ENCODE measurements at places on chromosomes 13 and 19.

DNA sequence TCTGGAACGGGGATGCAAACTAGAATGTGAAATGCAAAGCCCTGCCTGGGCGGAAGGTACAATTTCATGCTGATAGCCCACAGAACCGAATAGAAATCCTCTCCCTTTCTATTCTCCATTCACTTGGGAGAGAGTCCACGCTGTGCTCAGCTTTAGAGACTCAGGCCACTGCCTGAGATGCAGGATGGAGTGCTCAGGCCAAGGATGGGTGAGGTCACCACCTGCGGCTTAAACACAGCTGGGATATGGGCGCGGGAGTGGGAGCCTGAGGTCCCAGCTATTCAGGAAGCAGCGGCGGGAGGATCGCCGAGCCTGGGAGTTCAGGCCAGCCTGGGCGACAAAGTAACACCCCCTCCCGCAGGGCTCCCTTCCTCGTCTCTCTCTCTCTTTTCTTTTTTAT, 446 bp upstream of the ZNF83 start:
- DNase-seq: no peak

- no peak for DNase-seq
Observed at GRCh38 chr19:42271861-42272534, 2.9 kb downstream of the CIC start.

DNA sequence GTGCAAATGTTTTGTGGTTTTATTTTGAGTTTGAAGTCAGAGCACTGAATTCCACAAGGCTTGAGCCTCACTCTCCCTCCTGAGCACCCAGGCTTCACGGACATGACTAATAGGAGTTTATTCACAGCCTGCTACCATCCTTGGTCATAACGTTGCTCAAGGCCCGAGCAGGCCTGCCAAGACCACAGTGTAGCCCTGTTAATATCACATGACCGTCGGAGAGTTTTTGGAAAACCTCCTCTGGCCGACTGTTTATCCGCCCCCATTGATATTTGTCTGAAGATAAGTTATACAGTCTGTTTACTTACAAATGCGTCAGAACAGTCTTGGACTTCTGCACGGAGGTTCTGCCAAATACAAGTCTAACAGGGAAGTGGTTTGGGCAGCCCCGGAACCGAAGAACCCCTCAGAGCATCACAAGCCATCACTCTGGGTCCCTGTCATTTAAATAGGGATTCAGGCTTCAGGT, 89.9 kb downstream of the COL4A2 start:
- DNase-seq: no peak

DNA sequence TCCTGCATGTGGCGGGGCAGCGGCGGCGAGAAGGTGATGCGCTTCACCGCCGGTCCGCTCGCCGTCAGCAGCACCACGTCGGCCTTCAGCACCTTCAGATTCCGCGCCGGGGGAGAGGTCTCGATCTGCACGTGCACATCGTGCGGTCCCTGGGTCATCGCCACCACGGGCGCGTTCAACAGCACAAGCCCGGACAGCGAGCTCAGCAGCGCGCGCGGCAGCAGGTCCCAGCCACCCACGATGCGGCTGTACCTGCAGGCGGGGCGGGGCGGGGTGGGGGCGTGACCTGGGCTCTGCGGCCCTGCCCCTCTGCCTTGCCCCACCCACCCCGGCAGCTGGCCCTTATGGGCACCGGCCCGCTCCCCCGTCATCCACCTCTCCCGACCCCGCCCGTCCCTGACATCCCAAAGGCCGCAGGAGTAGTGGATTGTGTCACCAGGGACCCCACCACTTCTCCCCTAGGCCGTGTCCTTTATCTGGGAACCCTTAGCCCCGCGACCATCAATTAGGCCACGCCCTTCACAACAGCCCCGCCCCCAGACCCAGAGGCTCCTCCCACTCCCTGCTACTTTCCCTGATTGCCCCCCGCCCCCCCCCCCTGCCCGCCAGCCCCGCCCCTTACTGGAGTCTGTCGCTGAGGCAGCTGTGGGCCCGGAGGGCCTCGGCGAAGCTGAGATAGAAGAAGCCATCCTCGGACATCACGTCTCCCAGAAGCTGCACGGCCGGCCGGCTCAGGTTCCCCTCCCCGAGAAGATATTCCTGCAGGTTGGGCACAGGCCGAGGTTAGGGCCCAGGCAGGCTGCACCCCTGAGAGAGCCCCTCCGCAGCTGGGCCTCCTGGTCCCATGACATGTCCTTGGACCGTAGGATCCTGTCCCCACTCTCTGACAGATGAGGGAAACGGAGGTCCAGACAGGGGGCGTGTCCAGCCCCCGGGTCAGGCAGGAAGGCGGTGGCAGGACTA, 6.1 kb downstream of the IL4I1 start:
- no peak for DNase-seq

All from NCI-H446 (cell line).